ENCODE measurements at places on chromosomes 5 and 9.

DNA sequence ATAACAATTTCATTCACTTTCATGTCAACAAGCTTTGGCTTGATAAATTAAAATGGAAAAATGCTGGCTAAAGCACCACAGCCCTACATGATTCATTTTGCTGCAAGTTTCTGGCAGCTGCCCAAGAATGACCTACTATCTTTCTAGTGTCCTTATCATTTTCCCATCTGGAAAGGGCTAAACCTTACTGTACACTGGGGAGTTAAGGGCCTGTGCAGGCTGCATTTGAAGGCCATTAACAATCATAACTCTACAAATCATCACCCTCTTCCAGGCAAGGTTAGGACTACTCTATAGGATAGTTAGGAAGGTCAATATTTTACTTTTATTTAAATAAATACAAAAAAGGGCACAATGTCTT, 579.7 kb upstream of the ZNF608 start:
- DNase-seq = no peak

DNA sequence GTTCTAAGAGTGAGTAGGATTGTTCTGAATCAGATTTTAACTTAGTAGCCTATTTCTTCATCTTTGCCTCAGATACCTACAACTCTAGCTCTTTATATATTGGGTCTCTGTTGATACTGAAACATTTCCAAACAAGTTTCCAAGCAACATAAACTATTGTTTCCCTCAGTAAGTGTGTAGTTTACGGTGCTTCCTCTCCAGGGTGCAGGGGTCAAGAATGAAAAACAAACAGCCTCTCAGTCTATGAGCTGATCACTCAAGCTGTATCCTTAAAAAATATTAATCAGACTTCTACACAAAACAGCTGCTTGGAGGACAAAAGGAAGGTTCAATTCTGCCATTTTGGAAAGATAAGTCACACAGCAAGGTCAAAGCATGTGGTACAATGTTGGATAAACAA, 75.0 kb downstream of the ADAMTS12 start:
- DNase-seq = no peak

GRCh38 chr5:170491479-170491878, 12.3 kb upstream of the KCNIP1 start:
- no peak for DNase-seq

DNA sequence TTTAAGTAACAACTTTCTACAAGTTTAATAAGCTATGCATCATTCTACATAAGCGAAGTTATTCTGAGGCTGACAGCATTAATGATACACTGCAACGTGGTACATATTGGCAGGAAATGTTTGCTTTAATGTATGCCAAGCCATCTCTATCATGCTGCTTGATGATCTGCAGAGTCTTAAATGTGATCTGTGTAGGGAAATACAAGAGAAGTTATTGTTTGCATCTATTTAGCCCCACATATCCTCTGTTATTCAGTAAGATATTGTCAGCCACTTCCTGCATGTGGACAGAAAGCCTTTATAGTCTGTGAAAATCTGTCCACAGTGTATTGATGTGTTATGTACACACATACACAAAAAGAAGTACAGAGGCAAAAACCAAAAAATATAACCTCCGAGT, 193.1 kb upstream of the FREM1 start:
- DNase-seq = no peak

DNA sequence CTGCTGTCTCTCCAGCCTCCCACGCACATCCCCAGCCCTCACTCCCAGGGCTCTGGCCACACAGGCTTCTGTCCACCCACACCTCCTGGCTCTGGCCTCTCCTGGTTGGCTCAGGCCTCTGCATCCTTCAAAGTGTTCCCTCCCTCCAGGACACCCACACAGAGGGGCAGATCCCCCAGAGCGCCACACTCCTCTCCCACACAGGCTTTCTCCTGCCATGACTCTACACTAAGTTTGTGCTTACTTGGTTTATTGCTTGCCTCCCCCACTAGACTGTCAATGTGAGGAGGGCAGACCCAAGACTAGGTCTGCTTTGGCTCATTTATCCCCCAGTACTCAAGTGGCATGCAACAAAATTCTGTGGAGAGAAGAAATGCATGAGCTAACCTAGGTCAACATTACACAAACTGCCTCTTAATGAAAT, 67.0 kb upstream of the SPOCK1 start:
- DNase-seq = no peak

- DNase-seq = no peak
Observed at GRCh38 chr9:73168298-73168934, 16.8 kb downstream of the ANXA1 start.

GRCh38 chr9:81860581-81860980, 67.6 kb upstream of the SPATA31D4 start:
- DNase-seq = no peak

GRCh38 chr9:35603506-35603985, 1.5 kb upstream of the TESK1 start:
- peak; percentile 55 for DNase-seq

Measured in activated CD4-positive, alpha-beta T cell treated with anti-CD3 and anti-CD28 coated beads for 36 hours (primary cell).